Panc1 (cell line): ENCODE measurements at places on chromosomes 7 and 10. TPM values are rescaled to one million over a fixed set of nuclear protein-coding genes. Genes with fewer than 3 reads are reported as not detected.

DNA sequence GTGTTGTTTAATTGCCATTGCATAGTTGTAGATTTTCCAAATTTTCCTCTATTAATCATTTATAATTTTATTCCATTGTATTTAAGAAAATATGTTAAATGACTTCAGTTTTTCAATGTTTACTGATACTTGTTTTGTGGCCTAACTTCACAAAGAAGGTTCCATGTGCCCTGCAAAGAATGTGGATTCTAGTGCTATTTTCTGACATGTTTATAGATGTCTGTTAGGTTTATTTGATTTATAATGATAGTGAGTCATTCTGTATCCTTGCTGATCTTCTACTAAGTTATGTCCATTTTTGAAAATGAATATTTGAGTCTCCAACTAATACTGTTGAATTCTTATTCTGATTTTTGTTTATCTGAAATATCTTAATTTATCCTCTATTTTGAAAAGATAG is 369.0 kb downstream of the MAGI2 start:
- DNase-seq: no peak

DNA sequence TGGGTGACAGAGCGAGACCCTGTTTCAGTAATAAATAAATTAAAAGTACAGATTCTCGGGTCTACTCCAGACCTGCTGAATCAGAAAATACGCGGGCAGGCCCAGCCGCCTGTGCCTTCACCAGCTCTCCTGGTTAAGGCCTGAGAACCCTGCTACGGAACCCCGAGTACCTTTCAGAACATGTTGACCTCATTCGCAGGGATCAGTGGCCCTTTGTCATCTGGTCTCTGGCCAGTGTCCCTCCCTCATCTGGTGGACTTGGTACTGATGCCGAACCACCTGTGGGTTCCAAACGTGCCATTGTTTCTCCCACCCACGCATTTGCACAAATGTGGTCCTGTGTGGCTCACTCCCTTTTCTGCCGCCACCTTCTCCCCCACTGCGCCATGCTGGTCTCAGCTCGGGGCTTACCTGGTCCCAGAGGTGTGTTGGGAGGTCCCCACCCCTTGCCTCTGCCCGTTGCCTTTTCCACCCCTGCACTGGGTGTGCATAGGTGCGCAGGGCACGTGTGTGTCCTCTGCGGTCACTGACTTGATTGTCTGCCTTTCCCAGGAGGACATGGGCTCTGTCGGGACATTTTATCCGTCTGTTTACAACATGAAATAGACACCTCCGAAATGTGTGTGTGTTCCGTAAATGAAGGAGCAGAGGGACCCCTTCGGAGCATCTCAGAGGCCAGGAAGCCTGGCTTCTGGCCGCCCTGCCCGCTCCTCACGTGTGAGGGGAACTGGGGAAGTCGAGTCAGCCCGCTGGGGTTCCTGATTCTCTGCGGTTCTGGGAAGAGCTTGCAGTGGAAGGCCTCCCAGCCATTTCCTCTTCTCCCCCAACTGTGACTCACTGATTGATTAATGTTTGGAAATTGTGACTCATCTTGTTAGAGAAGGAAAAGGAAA is 135.2 kb downstream of the CUX1 start:
- peak; percentile 8 for DNase-seq

- DNase-seq: no peak
Measured at GRCh38 chr7:136294977-136295376, 317.8 kb upstream of the MTPN start.

DNA sequence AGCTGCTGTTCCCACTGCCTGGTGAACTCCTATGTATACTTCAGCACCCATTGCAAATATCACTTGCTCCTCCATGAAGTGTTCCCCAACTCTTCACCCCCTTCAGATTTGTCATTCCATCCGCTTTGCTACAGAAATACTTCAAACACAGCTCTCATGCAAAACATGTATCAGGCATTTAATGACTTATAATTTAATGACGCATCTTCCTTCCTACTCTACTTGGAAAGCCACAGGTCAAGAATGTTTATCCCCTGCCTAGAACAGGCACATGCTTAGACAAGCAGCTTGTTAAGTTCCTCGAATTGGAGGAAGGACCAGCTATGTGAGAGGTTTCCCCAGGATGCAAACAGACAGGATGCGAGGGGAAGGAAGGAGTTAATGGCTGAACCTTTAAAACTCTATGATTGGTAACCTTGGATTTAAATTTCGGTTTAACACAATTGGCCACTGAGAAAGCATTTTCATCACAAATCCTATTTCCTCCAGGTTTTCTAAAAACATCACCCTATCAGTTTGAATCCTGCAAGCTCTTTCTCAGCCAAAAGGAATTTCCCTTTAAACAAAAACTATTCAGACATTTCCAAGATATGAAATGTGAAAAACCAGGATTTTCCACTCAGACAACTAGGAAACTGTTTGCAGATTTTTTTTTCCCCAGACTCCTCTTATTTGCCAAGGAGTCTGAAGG is 11.5 kb downstream of the CREB3L2 start:
- DNase-seq: no peak

GRCh38 chr10:49183596-49184542 is 4.3 kb downstream of the TMEM273 start:
- no peak for DNase-seq

HOXA2 gene
- total RNA-seq: 2.9 TPM

FAM20C gene
- total RNA-seq: 62.4 TPM
